GM06990 (cell line): ENCODE measurements at places on chromosomes 3 and 15.
A peak's percentile ranks its signal among the peaks of the same experiment; 100 is the strongest.

DNA sequence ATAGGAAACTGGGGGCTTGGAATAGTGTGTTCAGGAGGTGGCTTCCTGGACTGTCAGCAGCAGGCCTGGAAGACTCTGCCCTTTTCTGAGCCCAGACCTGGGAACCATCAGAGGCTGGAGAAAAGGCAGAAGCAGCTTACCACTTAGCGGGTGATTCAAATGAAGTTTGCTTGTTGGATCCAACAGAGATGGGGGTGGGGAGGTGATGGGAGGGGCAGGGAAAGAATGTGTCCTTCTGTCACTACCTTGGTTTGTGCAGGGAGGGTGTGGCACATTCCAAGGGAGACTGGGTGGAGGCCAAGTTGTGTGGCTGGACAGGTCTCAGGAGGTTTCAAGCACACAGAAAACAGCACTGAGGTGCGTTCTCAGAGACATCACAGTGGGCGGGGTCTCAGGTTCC lies 58.8 kb downstream of the TRAK1 start:
- no peak for DNase-seq

GRCh38 chr3:15310491-15311370 lies 21.7 kb downstream of the SH3BP5 start:
- DNase-seq, result peak; percentile 47

GRCh38 chr3:54773271-54773670 lies 154.6 kb downstream of the LRTM1 start:
- no peak for DNase-seq

DNA sequence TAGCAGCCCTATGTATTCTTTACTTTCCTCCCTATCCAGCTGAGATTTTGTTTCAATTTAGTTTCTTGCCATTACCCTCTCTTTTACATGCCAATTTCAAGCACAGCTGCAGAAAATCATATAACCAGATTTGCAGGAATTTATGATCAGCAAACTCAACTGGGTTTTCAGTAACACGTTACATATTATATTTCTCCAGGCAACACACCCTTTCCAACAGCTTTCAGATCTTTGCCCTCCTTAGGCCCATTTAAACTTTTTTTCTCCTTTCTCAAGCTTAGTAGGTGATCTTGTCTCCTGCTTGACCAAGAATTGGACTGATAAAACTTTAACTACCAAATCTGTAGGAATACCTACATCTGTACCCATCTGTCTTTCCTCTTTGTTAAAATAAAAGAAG lies 23.6 kb downstream of the GOLM2 start:
- no peak for DNase-seq

DNA sequence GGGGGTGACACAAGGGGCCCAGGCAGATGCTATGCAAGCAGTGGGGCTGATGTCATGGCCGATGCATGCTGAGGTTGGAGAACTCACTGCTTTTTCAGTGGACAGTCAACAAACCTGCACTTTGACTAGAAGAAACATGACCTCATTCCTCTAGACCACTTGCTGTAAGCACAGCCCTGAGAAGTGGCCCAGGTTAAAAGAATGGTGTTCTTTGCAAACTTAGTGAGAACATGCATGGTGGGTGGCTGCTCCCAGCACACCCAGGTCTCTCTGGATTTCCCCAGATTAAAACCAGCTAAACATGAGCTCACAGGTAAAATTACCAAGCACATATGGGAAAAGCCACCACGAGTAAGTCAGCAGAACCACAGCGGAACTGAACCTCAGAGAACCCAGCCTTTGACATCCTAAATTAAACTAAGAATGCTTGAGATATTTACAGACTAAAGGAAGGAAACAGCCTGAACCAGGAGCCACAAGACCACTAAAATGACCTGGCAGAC lies 15.5 kb downstream of the DLEC1 start:
- no peak for DNase-seq

GRCh38 chr15:99315636-99316035 lies 64.4 kb downstream of the LRRC28 start:
- DNase-seq, result no peak

- DNase-seq, result no peak
Measured at GRCh38 chr3:142808103-142808917, 80.6 kb downstream of the PCOLCE2 start.

DNA sequence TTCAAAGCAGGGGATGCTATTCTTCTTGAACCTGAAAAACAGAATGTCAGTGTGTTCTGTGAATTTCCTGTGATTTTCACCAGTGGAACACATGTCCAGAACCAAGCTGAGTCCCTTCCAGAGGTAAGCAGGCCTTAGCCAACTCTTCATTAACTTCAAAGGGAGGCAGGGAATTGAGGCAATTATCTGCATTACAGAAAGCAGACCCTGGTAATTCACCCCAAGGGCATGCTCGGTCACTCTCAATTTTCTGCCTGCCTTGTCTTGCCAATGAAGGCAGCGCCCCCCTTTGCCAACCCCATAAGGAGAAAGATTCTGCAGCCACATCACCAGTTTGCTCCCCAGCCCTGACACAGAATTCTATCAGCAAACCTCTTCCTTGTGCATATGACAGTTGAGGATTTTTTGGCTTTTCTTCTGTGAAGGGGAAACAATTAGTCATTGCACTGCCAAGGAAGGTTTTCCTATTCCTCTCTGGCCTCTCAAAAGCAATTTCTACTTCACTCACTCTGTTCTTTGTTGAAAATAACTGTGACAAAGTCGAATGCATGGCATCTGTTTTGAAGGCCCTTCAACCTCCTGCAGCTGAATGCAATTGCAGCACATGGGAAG lies 85.3 kb downstream of the HHLA2 start:
- DNase-seq, result no peak
